ENCODE measurements at places on chromosomes 12 and 14. TPM values are rescaled to one million over a fixed set of nuclear protein-coding genes. Genes with fewer than 3 reads are reported as not detected.

LIMA1 gene
- total RNA-seq, result 5.2 TPM

CD69 gene
- not detected for total RNA-seq

MYF5 gene
- total RNA-seq, result not detected

MRPL42 gene
- 46.9 TPM for total RNA-seq

MOK gene
- 22.8 TPM for total RNA-seq

AQP6 gene
- not detected for total RNA-seq

AQP5 gene
- total RNA-seq, result not detected

OAS2 gene
- 0.41 TPM for total RNA-seq

ADCY6 gene
- 14.6 TPM for total RNA-seq

PLEKHH1 gene
- total RNA-seq, result 3.6 TPM

RPGRIP1 gene
- total RNA-seq, result 0.26 TPM

HSPA2 gene
- 37.2 TPM for total RNA-seq

PAX9 gene
- 2.0 TPM for total RNA-seq

CD27 gene
- total RNA-seq, result not detected

G2E3 gene
- 17.3 TPM for total RNA-seq

FGF6 gene
- total RNA-seq, result not detected

TBC1D30 gene
- 1.9 TPM for total RNA-seq

LMO3 gene
- total RNA-seq, result not detected

SRRM4 gene
- not detected for total RNA-seq

GYS2 gene
- not detected for total RNA-seq

FKBP4 gene
- 103 TPM for total RNA-seq

GPD1 gene
- total RNA-seq, result 0.14 TPM

ZNF410 gene
- total RNA-seq, result 52.2 TPM

AKAP5 gene
- 0.46 TPM for total RNA-seq

ZNF891 gene
- total RNA-seq, result 0.28 TPM

GPR137C gene
- 0.06 TPM for total RNA-seq

WASHC3 gene
- 29.3 TPM for total RNA-seq

TUNAR gene
- not detected for total RNA-seq

LHX5 gene
- not detected for total RNA-seq

AHNAK2 gene
- 204 TPM for total RNA-seq

SYNE3 gene
- 0.38 TPM for total RNA-seq

IAPP gene
- total RNA-seq, result not detected

AMDHD1 gene
- total RNA-seq, result 2.4 TPM

TAMALIN gene
- 0.38 TPM for total RNA-seq

ALKBH1 gene
- 14.9 TPM for total RNA-seq

CCDC198 gene
- 2.3 TPM for total RNA-seq

All from A549 treated with Mapracorat at 1 μM for 4 hours (cell line).